ENCODE measurements at places on chromosomes 7 and 10. TPM values are rescaled to one million over a fixed set of nuclear protein-coding genes. Genes with fewer than 3 reads are reported as not detected.

GRCh38 chr7:25246306-25246705 is 18.0 kb upstream of the NPVF start:
- DNase-seq, result no peak

GRCh38 chr7:24924375-24924774 is 55.6 kb downstream of the OSBPL3 start:
- DNase-seq, result no peak

- no peak for DNase-seq
Observed at GRCh38 chr10:104324931-104325330, 13.3 kb downstream of the ITPRIP start.

- DNase-seq, result no peak
Observed at GRCh38 chr7:150389532-150389816, 10.3 kb downstream of the ZNF775 start.

GRCh38 chr7:129793506-129794310 is 159.1 kb downstream of the UBE2H start:
- DNase-seq, result no peak

DNA sequence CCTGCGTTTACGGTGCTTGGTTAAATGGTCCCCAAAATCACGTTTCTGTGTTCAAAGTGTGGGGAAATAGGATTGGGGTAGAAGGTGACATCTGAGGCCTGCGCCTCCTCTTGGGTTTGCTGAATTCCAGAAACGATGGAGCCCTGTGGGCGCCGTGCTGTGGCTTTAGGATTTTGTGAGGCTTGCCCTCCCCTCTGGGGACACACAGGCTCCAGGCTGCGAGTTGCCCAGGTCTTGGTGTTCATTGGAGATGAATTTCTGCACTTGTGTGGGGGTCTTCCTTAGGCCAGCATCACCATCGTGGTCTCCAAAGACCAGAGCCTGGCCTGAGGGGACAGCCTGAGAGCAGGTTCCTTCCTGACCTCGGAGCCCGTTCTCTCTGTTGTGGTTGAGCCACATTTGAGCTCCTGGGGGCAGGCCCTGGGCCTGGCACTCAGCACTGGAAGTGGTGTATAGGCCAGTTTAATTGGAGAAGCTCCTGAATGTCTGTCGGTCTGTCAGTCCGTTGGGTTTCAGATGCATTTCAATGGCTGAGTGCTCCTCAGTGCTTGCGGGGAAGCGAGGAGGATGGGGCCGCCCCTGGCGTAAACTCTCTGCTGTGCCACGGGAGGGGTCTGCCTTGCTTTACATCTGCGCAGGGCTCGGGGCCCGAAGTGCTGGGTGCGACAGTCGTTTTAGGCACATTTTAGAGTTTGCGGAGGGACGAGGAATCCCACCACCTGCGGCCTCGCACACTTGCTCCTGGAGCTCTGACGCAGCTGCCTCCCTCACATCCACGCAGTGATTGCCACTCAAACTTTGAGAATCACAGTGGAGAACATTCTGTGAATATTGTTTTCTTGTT is 71.7 kb downstream of the DNAJB6 start:
- peak; percentile 32 for DNase-seq

- DNase-seq, result no peak
Observed at GRCh38 chr10:108787932-108788331, 1135.4 kb downstream of the XPNPEP1 start.

DNA sequence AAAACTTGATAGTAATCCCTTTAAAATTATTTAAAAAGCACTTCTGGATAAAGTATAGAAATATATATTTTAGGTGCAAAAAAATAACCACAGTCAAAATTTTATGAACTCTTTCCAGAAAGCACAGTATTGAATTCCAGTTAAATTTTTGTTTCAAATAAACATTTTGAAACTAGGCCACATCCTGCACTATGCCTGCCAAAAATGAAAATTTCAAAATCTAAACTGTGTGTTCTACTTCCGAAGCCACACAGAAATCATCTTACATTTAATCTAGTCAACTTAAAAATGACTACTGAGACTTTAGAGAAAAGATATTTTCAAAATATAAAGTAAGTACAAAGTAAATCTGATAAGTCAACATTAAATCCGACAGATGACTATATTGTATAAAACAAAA is 50.0 kb downstream of the MAGI2 start:
- DNase-seq, result no peak

- no peak for DNase-seq
Observed at GRCh38 chr10:72353028-72353964, 1.4 kb downstream of the DNAJB12 start.

- no peak for DNase-seq
Observed at GRCh38 chr7:2405601-2406345, 2.4 kb downstream of the CHST12 start.

- DNase-seq, result peak; percentile 84
Observed at GRCh38 chr7:47945261-47946015, 2.8 kb downstream of the PKD1L1 start.

DNA sequence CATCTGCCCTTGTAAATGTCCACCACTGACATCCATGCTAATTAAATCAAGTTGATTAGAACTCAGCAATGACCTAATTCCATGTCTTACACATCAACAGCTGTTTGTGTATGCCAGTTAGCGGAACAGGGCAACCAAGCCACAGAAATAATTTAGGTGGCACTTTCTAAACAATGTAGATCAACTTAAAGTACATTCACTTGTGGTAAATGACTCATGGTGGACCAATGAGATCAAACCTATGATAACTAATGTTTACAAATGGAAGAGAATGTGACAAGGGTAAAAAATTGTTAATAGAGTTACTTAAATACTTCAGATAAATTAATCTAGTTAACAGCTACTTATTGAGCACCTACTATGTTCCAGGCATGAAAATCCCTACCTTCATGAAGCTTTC is 63.1 kb upstream of the ICA1 start:
- no peak for DNase-seq

DNA sequence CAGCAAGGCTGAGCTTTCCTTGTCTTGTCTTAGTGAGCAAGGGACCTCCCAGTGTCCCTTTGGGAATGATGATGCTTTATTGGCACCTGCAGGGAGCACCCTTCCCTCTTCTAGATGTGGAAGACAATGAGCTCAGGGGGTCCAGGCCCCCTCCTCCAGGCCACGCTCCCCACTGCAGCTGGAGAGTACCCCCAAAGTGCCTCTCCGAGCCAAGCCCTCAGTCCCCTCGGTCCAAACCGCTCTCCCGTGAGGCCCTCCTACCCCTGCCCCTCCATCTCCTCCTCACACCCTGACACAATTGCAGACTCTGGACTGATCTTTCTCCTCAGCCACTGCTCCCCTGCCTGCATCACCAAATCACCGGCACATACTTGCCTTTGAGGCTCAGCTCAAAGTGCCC is 16.7 kb downstream of the RBP3 start:
- DNase-seq, result no peak

Gene FKBP9
- total RNA-seq, result 115 TPM

Gene ARPC1B
- 35.5 TPM for total RNA-seq

Gene KCNMA1
- 3.3 TPM for total RNA-seq

Gene GNAT3
- not detected for total RNA-seq

Gene SLC39A12
- not detected for total RNA-seq

Gene C10orf71
- 72.2 TPM for total RNA-seq

Gene ADRB1
- 48.0 TPM for total RNA-seq

Gene TMEM184A
- total RNA-seq, result 0.62 TPM

Gene CFTR
- not detected for total RNA-seq

Data from right cardiac atrium (tissue), 5 donors.